ENCODE measurements at places on chromosomes 13 and 19.

DNA sequence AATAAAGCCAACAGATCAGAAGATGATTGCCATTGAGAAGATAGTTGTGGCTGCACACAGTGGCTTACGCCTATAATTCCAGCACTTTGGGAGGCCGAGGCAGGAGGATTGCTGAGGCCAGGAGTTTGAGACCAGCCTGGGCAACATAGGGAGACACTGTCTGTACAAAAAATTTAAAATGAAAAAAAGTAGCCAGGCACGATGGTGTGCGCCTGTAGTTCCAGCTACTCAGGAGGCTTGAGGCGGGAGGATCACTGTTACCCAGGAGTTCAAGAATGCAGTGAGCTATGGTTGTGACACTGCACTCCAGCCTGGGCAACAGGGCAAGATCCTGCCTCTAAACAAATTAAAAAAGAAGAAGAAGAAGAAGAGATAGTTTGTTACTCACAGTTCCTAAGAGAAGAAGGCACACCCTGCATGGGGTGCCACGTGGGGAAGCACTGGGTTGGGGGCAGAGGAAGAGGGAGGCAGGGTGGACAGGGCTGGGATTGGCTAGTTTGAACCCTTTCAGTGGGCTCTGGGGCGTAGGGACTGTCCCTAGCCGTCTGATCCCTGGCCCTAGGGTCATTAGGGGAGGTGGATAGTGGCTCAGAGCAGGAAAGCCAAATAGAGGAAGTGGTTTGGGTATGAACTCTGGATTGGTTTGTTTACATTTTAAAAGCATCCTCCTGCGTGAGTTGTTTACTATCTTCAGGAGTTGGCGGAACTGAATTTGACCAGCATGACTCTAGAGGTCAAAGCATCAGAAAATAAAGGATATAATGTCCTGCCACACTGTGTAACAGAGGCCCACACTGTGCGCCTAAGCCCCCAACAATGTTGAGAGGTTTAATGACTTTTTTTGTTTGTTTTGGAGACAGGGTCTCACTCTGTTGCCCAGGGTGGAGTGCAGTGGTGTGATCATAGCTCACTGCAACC, 60.5 kb upstream of the MEDAG start:
- peak; percentile 97 for DNase-seq

GRCh38 chr19:7115721-7116120, 46.2 kb downstream of the ZNF557 start:
- DNase-seq = no peak

GRCh38 chr13:44974056-44974793, 15.0 kb downstream of the NUFIP1 start:
- DNase-seq = peak; percentile 41

GRCh38 chr13:19713186-19713965, 69.4 kb downstream of the PSPC1 start:
- DNase-seq = peak; percentile 90

DNA sequence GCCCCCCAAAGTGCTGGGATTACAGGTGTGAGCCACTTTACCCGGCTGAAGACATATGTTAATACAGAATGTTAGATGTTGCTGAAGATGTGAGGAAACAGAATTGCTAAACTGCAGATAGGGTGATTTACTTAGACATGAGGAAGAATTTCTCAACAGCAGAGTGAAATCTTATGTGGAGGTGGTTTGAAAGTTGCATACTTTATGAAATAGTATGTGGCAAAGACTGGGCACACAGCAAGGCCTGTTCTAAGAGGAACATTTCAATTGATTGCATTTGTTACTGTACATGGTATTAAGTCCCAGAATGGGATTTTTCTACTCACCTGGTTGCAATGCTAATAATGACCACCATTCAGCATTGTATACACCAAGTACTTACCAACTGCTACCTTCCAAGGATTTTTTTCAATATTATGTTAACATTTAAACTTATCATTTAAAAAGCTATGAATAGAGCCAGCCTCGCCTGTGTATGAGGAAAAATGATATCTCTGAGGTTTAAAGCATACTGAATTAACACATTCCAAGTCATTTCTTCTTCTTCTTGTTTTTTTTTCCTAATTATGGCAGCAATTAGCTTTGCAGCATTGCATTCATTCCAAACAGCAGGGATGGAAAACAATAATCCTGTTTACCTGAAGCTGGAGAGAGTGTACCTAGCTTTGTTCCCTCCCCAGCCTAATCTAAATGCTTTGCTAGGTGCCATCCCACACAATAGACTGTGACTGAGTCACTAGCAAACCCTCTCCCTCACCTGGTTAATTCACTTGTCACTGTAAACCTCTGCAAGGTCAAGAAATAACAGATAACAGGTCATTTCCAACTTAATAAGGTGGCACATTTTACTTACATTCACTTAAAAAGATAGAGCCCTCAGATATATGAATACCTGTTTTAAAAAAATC, 19.4 kb upstream of the KLF5 start:
- no peak for DNase-seq

DNA sequence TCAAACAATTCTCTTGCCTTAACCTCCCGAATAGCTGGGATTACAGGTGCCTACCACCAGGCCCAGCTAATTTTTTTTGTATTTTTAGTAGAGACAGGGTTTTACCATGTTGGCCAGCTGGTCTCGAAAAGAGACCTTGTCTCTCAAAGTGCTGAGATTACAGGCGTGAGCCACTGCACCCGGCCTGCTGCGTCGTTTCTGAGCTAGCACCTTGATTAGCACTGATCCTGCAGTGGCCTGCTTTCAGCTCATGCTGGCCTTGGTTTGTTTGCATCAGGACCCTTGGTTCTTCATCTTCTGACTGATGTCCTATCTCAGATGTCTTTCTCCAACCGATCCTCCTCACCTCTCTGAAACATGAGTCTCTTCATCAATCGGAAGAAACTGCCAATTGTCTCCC, 4.9 kb upstream of the TFDP1 start:
- no peak for DNase-seq

GRCh38 chr19:4594201-4594600, 34.7 kb upstream of the SEMA6B start:
- DNase-seq = peak; percentile 10

- DNase-seq = no peak
Measured at GRCh38 chr13:47678201-47678968, 322.7 kb downstream of the SUCLA2 start.

All from mesenchymal stem cell (in vitro differentiated cells and primary cell).